ENCODE measurements at places on chromosomes 7 and 10.

DNA sequence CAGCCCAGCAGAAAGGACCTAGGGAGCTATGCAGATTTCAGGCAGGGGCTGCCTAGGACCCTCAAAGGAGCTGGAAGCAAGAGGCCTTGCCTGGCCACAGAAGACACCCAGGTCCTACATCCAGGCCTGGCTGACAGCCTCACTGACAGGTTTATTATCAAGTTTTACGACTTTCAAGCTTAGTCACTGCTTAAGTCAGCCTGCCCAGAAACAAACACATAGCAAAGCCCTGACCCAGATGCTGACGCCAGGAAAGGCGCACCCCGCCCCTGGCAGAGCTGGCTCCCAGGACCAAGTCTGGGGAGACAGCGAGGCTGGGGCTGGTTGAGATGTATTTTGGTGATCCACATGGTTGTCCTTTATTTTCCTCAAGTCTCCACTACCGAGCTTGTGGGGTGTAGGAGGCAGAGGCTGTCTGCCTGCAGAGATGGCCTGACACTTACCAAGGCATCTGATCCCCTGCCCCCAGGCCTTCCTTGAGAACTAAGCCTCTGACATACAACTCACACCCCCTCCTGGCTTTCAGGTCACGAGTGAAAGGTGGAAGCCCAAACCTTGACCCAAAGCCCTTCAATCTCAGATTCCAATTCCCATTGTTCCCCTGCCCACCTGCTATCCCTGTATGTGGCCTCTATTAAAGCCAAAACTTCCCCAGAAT is 80.7 kb upstream of the EMX2 start:
- DNase-seq: no peak

GRCh38 chr7:76011442-76011861 is 17.1 kb upstream of the TMEM120A start:
- DNase-seq: no peak

- DNase-seq: peak; percentile 15
Measured at GRCh38 chr10:63720072-63720537, 198.9 kb downstream of the REEP3 start.

- no peak for DNase-seq
Measured at GRCh38 chr10:86848747-86849146, 92.3 kb downstream of the BMPR1A start.

DNA sequence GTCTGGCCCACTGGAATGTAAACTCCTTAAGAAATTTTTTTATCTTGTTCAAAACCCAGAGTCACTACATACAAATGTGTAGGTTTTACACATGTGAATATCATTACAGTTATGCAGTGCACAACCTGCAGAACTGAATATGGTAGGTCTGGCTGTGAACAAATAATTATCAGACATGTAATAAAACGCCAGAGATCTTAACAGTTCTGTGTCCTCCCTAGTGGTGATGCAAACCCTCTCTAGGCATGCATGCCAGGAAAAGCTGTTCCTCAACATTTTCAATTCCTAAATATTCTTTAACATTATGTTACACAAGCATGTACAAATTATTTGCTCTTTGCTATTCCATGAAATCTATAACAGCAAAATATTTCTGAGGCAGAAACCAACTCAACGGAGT is 124.6 kb downstream of the IMMP2L start:
- no peak for DNase-seq

DNA sequence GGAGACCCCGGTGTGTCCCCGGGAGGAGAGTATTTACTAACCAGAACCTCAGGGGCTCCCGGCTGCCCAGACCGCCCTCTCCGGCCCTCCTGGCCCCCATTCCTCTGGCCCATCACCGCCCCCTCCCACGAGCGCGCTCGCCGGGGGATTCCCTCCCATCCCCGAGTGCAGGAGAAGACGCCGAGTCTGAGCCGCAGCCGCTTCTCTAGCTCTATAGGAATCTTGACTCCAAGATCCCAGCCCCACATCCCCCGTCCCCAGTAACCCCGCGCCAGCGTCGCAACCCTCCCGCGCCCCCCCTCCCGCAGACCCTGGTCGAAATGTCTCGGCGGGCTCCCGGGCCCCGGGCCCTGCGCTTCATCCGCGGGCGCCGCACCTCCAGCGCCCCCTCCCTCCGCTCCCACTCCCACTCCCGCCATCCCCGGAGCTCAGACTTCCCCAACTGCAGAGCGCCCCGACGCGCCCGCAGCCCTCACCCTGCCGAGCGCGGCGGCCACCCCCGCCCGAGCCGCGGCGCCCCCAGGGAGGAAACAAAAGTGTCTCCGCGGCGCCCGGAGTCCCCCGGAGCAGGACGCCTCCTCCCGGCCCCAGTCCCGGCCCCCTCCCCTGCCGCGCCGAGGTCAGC is 541 bp downstream of the ELMO1 start:
- DNase-seq: peak; percentile 22

- DNase-seq: no peak
Measured at GRCh38 chr10:132411561-132412253, 14.7 kb downstream of the PWWP2B start.

DNA sequence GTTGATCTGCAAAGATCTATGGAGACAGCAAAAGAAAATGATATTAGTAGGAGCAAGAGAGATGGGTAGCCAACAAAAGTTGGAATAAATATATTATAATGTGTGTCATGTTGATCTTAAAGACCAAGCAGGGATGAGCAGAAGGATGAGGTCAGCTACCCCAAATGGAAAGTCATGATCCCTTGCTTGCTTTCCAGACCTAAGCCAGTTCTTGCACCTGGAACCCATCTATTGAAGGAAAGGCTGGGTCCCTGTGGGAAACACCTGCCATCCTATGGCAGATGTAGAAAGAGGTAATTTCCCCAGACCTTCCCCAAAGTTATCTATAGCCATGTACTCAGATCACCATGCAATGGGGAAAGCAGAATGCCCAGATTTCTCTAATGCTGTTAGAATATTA is 52.5 kb downstream of the LYZL2 start:
- DNase-seq: no peak

GRCh38 chr10:122323941-122324675 is 50.4 kb upstream of the PLEKHA1 start:
- DNase-seq: no peak

DNA sequence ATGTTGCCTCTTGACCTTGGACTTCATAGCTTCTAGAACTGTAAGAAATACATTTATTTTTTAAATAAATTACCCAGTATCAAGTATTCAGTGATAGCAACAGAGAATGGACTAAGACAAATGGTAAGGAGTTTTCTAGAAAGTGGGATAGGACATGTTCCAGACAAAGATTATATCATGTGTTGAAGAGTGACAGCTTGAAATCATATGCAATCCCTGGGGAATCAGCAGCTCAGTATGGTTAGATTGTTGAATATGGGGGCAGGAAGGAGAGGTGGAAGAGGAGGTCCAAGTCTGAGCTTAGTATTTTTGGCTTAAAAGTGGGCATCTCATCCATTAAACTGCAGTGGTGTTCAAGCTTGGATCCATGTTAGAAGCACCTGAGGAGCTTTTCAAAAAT is 74.1 kb downstream of the ENTPD1 start:
- DNase-seq: no peak

- no peak for DNase-seq
Measured at GRCh38 chr7:18361756-18362155, 133.8 kb upstream of the HDAC9 start.

DNA sequence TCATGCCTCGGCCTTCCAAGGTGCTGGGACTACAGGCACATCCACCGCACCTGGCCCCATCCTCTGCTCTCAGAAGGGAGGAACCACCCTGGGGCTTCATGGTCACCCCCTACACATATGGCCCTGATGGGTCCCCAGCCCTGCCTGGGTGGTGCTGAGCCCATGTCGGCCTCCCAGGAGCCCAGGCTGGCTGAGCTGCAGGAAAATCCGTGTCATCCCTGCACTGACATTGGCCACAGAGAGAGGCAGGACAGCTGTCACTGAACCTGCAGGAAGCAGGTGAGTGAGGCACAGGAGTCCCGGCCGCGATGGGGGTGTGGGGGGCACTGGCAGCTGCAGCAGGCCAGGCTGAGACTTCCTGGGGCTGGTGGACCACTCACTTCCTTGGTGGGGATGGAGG is 8.0 kb downstream of the GRIFIN start:
- no peak for DNase-seq

GRCh38 chr7:127928222-127928621 is 103.0 kb downstream of the LRRC4 start:
- no peak for DNase-seq

GRCh38 chr7:79282070-79282694 is 171.3 kb downstream of the MAGI2 start:
- no peak for DNase-seq

DNA sequence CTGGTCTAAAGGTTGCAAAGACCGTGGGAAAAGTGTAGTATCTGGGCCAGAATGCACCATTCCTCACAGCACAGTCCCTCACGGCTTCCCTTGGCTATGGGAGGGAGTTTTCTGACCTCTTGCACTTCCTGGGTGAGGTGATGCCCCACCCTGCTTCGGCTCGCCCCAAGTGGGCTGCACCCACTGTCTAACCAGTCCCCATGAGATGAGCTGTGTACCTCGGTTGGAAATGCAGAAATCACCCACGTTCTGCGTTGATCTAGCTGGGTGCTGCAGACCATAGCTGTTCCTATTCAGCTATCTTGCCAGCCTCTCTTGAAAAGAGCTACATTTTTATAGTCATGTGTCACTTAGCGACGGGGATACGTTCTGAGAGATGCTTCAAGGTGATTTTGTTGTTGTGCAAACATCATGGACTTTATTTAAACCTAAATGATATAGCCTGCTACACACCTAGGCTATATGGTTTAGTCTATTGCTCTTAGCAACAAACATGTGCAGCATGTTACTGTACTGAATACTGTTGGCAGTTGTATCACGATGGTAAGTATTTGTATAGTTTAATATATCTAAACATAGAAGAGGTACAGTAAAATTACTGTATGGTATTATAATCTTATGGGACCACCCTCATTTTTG is 120.0 kb downstream of the PPP1R9A start:
- no peak for DNase-seq

GRCh38 chr10:44766631-44767030 is 144.5 kb upstream of the TMEM72 start:
- no peak for DNase-seq

DNA sequence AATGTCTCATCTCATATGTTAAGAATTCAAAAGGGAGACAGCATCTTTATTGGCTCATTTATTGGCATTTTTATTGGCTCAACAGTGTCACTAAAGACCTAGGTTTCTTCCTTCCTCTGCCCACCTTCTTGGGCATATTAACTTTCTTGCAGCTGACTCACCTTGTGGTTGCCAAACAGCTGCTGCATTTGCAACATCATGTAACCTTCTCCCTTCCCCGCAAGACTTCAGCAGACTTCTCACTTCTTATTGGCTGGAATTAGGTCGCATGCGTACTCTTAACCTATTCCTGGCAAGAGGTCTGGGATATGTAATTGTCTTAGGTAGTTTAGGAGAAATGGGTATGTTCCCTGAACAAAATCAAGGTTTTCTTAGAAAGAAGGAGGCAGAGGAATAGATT is 263.2 kb downstream of the POU6F2 start:
- no peak for DNase-seq

DNA sequence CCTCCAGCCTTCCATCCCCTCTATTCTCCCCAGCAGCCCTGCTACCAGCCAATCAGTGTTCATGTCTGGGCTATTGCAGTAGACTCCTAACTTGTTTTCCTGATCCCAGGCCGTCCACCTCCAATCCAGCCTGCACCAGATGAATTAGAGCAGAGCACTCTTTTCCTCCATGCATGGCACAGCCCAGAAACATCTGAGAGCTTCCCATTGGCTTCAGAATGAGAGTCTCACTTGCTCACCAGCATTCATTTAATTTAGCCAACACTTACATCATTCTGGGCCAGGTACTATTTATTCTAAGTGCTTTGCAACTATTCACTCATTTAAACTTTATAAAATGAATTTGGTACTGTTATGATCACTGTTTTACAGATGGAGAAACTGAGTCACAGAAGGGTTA is 51.4 kb upstream of the DUSP5 start:
- no peak for DNase-seq

DNA sequence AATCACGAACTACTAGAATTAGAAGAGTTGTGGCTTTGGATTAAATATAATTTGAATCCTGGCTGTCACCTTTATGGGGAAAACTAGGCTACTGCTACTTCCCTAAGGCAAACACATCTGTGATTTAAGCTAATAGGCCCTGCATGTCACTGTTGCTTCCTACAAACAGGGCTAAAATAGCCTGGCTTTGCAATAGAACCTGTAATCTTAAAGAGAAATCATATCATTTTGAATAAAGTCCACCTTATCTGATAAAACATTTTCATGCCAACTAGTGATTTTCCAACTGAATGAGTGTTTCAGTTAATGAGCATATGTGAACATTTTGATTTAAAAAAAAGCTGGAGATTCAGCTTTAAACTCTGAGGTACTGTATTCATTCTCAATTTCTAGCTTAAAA is 208.0 kb downstream of the GPR37 start:
- DNase-seq: no peak

GRCh38 chr10:67853512-67853911 is 15.5 kb upstream of the DNAJC12 start:
- no peak for DNase-seq

- no peak for DNase-seq
Measured at GRCh38 chr10:8927705-8928104, 873.2 kb downstream of the GATA3 start.

DNA sequence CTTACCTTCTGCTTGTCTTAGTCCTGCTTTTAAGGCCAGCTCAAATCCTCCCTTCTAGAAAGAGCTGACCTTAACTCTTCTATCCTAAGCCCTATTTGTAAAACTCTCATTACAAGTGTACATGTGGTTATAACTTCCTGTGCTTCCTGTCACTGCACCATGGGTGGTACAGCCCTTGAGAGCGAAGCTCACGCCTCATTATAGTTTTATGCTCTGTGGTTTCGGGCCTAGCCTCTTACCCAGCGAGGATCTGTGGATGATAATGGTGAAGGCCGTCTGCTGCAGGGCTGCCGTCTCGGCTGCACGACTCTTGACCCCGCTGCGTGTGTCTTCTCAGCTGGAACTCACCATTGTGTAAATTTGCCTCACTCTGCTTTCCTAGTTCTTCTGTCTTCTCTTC is 74.6 kb downstream of the CUL1 start:
- DNase-seq: peak; percentile 12

- DNase-seq: peak; percentile 42
Measured at GRCh38 chr10:22927661-22928403, at the start of gene ARMC3. Gene ARMC3 (plus strand): TSS chr10:22928053. CDS start chr10:22931997, 3,944 bp downstream.

DNA sequence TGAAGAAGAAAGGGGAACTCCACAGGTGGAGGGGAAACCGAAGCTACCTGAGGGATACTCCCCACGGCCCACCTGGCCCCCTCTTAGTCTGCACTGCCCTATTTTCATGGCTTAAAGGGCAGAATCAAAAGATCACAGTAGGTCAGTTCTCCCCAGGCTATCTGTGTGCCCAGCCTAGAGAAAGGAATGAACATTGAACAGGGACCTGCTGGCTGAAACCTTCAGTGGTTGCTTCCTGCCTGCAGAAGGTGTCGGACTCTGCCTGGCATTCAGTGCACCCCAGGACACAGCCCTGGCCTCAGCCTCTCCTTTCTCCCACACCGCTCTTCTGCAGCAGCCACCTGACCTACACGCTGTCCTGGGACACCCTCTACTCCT is 74.5 kb downstream of the PRKAG2 start:
- no peak for DNase-seq

GRCh38 chr10:30736685-30737232 is 107.2 kb upstream of the LYZL2 start:
- peak; percentile 69 for DNase-seq

Measured in T-helper 2 cell treated with Interferon-gamma antibody and Interleukin-4, amounts not matched to agents 5 μg/mL and 100 μg/mL, for 36 hours (primary cell).